ENCODE measurements at places on chromosomes 2 and 18.

GRCh38 chr2:238180554-238180953 lies 21.8 kb downstream of the ERFE start:
- DNase-seq: no peak

- no peak for DNase-seq
Observed at GRCh38 chr2:28594000-28594331, 98.1 kb downstream of the PLB1 start.

DNA sequence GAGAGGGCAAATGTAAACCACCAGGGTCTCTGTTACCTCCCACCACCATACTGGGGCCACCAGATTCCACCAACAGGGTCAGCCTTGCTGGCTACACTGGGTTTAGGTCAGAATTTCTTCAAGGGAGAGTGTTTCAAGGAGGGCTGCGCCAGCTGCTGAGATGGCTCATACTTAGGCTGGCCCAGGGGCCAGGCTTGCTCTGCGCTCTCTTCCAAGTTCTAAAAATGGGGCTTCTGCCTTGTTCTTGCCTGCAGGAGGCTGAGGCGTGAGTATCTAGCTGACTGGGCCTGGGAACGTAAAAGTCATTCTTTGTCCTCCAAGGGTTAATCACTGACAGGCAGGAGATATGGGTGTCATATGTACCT lies 28.1 kb downstream of the MRPL33 start:
- no peak for DNase-seq

GRCh38 chr2:236667526-236667925 lies 97.9 kb downstream of the ACKR3 start:
- DNase-seq: no peak

DNA sequence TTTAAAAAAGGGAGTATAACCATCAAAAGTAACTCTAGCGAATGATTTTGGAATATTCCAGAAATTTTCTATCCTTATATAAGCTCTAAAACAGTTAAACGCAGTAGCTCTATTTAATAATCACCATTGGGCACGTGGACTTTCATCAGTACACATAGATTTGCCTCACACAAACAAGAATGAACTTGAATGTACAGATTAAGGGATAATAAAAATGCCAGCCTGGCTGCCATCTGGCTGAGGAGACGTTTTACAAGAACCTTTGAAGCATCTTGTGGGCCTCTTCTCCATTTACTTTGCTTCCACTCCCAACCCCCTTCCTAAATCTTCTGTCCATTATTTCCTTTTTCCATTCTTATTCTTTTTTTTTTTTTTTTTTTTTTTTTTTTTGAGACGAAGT lies 47.2 kb downstream of the AGAP1 start:
- no peak for DNase-seq

DNA sequence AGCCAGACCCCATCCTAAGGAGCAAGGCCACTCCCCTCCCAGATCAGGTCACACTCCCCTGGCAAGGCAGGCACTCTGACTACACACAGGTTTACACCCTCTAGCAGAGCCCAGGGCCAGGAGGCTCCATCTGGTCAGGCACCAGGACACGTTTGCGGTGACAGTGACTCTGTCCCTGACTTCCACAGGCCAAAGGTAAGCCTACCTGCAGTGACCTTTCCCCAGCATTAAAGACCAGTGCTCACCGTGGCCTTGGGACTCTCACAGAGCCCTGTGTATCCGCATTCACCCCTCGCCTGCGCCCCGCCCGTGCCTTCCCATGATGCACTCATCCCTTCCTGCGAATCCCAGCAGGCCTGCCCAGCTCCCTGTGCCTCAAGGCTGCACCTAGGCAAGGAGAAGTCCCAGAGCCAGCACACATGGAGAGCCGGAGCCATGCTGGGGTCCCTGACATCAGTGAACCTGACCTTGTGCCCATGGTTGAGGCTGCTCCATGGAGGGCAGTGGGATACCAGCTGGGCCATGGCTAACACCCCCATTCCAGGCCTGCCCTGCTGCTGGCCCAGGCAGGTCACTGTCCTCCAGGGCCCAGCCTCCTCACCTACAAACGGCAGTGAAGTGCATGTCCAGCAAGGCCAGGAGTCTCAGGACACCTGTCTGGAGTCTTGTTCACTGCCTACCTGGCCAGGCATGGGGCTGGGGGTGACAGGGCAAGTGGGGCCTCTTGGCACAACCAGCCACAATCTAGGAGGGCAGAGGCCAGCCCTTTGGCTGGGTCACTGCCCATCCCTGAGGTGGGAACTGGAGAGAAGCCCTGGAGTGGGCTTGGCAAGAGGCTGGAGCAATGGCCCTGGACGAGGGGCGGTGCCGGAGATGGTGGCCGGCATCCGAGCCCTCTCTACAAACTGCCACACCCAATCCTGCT lies 3.0 kb downstream of the NEURL3 start:
- DNase-seq: no peak

GRCh38 chr2:146764301-146764700 lies 1080.5 kb upstream of the ACVR2A start:
- no peak for DNase-seq

GRCh38 chr2:161434118-161434517 lies 18.0 kb downstream of the TBR1 start:
- no peak for DNase-seq

DNA sequence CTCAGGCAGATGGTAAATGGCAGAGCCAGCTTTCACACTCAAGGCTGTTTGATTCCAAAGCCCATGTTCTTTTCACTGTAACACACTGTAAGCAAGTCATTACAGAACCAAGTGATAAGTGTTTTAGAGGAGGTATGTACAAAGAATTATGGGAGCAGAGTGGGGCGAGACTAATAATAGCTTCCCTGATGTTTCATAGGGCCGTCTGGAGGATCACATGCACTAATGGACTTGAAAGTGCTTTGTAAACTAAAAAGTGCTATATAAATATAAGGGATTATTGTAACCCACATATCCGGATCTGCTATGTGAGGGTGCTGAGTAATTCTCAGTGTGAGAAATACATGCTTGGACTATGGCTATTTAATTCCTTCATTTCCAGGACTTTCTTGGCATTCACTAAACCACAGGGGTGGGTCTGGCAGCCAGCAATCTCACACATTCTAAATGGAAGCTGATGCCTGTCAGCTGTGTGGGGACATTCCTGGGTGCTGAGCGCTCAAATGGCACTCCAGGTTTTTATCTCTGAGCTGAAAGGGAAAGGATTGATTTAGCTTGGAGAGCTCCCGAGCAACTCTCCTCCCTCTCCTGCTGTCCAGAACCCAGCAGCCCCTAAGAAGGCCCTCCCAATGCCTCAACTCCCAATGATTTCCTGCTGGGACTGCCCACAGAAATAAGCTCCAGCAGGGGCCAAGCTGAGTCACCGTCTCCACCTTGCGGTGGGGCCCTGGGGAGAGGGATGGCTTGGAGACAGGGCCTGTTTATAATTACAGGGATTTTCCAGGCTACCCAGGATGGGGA lies 222.8 kb downstream of the SOX11 start:
- DNase-seq: no peak

- no peak for DNase-seq
Observed at GRCh38 chr2:205946226-205946625, 139.7 kb downstream of the INO80D start.

DNA sequence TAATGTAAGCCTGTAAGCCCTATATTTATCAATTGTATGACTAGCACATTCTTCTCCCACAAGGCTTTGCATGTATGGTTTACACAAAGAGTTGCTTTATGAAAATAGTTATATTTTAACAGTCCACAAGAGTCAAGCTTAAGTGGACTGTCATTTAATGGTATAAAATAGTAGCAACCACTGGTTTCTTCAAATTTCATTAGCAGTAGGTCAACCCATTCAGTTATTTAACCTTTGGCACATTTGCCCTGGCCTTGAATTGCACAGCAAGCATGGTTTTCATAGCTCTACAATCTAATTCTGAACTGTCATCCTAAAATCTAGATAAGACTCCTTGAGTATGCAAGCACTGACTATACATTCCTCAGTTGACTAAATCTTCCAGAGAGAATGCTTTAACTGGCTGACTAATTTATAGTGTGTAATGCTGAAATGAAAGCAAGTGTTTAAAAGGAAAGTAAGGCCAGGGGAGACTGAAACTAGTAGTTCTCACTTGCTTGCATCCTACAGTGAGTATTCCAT lies 1.8 kb downstream of the DPP4 start:
- DNase-seq: no peak

- peak; percentile 46 for DNase-seq
Observed at GRCh38 chr2:241300000-241300399, 15.5 kb downstream of the HDLBP start.

DNA sequence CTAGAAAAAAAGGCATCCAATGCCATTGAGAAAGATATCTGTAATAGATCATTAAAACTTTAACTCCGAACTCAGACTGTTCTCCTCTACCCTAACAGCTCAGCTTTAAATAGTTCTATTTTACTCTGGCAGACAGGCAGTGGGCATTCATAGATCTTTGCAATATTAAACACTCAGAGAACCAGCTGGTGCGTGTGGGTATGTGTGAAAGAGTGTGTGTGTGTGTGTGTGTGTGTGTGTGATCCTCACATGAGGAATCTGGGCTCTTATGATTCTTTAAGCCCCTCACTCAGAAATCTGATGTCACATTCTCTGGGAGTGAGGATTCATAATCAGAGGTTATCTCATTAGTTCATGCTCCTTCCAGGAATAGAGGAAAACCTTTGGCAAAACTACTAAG lies 144.3 kb downstream of the KCNH7 start:
- DNase-seq: no peak

DNA sequence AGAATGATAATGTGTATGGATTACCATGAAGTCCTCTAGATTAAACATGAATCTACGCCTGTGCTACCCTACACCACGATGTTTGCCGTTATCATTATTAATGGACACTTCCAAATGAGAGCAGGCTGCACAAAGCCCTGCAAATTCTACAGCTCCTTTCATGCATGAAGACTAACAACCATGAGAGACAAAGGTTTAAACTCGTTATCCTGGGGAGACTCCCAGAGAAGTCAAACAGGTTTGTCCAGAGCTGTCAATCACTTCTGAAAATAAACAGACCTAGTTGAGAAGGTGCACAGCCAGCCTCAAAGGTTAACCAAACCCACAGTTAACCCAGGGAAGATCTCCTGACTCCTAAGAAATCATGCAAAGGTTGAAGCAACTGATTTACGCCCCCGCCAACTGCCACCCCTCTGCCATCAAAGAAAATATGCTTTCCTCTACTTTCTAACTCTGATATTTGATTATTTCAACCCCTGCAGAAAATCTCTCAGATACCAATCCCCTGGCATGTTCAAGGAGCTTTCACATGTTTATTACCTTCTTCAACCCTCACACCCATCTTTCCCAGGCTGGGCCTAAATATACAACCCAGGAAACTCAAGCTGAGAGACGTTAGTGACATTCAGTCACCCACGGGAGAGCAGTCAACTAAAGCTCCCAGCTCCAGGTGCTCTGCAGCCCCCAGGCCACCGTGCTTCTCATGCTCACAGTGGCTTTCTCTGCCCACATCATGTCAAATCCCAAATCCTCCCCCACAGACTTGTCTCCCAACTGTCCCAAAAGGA lies 35.9 kb downstream of the MYO5B start:
- no peak for DNase-seq

DNA sequence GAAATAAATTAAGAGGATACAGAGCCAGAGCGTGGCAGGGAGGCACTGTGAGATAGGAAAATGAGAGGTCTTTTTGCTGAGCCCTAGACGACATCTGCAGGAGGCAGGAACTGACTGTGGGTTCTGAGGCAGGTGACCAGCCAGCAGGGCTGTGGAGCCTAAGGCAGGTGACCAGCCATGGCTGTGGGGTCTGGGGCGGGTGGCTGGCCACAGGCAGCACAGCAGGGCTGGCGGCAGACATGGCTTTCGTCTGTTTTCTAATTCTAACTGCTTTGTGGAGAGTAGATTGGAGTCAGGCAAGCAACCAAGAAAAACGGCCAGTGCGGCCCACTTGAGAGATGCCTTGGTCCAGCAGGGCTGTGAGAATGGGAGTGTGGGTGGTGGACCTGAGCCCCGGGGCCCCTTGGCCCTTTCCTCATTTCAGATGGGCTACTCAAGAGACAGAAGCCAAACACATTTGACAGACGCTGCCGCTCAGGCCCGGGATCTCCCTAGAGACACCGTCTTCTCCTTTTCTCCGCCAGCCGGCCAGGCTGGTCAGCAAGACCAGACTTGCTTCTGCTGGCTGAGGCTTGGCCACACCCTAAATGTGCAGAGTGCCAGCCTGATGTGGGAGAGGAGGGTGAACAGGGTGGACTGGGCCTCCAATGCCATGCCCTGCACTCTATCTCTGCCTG lies 19.7 kb upstream of the GNAL start:
- DNase-seq: no peak

DNA sequence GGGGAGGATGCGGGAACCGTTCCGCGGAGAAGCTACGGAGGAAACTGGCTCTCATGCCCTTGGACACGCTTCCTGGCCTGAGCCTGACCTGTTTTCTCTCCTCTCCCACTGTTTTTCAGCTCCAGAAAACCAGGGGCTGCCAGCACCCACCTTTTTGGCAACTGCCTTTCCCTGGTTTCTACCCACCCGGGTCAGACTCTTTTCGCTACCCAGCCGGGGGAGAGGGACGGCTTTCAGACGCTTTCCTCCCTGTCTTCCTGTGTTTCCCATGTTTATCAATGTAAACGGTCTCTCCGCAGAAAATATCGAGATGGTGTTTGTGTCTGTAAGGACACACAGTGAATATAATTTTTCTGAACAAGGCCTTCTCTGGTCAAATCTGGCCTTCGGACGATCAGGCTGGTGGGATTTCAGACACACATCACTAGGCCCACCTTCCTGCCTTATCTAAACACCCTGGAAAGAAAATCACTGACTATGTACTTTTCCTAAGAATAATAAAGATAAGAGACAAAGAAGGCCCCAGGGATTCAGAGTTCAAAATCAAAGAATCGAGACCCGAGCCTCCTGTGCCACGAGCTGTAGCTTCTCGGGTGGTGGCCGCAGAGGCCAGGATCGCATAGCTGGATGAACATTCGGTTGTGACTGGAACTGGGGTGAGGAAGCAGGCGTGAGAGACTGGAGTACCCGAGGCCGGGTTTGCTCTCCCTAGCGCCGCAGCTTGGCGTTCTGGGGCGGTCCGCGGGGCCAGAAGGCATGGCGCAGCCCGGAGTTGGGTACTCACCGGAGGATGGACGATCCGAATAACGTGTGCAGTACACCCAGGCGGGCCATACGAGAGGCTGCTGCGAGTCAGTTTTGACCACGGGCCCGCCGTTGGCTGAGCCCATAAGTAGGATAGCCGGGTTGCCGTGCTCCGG lies 1.7 kb downstream of the EN1 start:
- DNase-seq: peak; percentile 6

DNA sequence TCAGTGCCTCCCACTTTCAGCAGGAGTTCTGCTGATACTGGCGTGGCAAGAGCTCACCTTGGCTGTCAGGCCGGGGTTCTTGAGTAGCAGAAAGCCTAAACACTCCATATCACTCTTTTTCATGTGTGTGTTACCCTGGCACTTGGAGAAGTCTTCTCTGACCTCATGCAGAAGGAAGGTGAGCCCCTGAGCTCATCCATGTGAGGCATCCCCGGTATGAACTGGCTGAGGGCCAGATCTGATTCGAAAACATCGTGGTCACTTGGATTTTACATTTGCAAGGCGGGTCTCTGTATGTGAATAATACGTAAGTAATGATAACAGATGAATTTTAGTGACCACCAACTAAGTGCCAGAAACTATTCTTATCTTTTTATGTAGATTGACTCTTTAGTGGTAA lies 93.6 kb downstream of the RAPGEF4 start:
- no peak for DNase-seq

- DNase-seq: no peak
Observed at GRCh38 chr2:240368781-240369331, 66.6 kb upstream of the GPC1 start.

- no peak for DNase-seq
Observed at GRCh38 chr2:133526530-133527300, 41.5 kb downstream of the NCKAP5 start.

GRCh38 chr2:156332534-156333273 lies at the start of gene NR4A2:
Gene NR4A2, minus strand, starts transcription at chr2:156332721. Its CDS starts 2,535 bp downstream, at chr2:156330186.
- peak; percentile 90 for DNase-seq

GRCh38 chr18:5365443-5365842 lies 69.9 kb upstream of the ZBTB14 start:
- no peak for DNase-seq
